ENCODE measurements at places on chromosomes 1 and 21.

- H3K36me3 ChIP-seq = no peaks in the 10 kb centered on the region
- H3K27ac ChIP-seq = no peak overlapping the region
- peak; percentile 33 for DNase-seq
- H3K4me3 ChIP-seq = no peak overlapping the region
Observed at GRCh38 chr1:59150577-59151386, 146.1 kb upstream of the FGGY start.

GRCh38 chr1:1891349-1892078, 627 bp upstream of the GNB1 start:
- DNase-seq = peak; percentile 63
- peak overlapping the region; percentile 76 for H3K27ac ChIP-seq
- H3K27me3 ChIP-seq = peaks cover 6% of the 10 kb centered on the region
- H3K36me3 ChIP-seq = peaks cover 27% of the 10 kb centered on the region

- no peak overlapping the region for H3K4me3 ChIP-seq
- H3K4me1 ChIP-seq = peaks cover 3% of the 10 kb centered on the region
- H3K36me3 ChIP-seq = no peaks in the 10 kb centered on the region
- DNase-seq = no peak
Observed at GRCh38 chr1:50106095-50106761, 2.5 kb upstream of the ELAVL4 start.

DNA sequence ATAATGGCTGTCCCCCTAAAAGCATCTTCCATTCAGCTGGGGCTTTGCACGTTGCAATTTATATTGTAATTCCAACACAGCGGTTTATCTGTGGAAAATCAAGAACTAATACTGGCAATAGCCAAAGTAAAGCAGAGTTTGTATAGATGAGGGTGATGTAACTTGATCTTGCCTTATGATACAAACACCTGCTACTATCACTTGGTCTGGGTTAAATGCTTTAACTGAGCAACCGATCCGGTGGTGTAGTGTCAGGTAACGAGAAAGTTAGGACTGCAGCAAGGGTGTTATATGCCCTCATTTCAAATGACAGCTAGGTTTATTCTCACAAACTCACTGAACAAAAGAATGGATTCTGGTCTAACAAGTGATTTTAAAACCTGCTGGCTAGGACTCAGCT, 47.3 kb upstream of the PLPPR4 start:
- H3K4me1 ChIP-seq = no peaks in the 10 kb centered on the region
- peaks cover 4% of the 10 kb centered on the region for H3K27me3 ChIP-seq
- no peak for DNase-seq
- no peaks in the 10 kb centered on the region for H3K36me3 ChIP-seq
- H3K27ac ChIP-seq = no peak overlapping the region

GRCh38 chr1:174239541-174239940, 80.2 kb downstream of the RABGAP1L start:
- no peak overlapping the region for H3K4me3 ChIP-seq
- no peaks in the 10 kb centered on the region for H3K27me3 ChIP-seq
- DNase-seq = no peak
- H3K36me3 ChIP-seq = peaks cover 28% of the 10 kb centered on the region
- H3K4me1 ChIP-seq = peaks cover 10% of the 10 kb centered on the region

DNA sequence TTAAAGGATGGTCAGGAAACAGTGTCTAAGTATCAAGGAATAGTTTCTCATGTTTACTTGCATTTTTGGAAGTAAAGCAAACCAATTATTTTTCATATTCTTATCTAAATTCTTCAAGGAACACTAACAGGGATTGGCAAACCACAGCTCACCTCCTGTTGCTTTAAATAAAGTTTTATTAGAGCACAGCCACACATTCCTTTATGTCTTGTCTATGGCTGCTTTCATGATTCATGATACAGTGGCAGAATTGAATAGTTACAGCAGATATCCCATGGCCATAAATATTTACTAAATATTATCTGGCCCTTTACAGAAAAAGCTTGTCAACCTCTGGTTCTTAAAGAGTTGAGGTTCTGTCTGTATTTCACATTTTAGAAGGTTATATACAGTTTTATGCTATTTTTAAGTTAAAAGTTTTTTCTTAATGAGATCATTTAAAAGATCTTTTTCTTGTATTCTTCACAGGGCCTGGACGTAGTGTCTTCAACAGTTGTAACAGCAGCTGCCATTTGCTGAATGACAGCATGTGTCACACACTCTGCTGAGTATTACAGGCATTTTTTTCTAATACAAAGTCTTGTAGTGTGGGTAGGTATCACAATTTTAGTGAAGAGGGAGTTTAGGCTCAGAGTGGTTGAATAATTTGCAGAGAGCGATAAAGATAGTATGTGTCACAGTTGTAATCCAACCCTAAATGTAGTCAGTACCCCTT, 2.6 kb downstream of the ZNF691 start:
- H3K4me3 ChIP-seq = no peak overlapping the region
- H3K36me3 ChIP-seq = peaks cover 37% of the 10 kb centered on the region
- H3K27me3 ChIP-seq = no peaks in the 10 kb centered on the region
- no peak for DNase-seq
- no peak overlapping the region for H3K27ac ChIP-seq

DNA sequence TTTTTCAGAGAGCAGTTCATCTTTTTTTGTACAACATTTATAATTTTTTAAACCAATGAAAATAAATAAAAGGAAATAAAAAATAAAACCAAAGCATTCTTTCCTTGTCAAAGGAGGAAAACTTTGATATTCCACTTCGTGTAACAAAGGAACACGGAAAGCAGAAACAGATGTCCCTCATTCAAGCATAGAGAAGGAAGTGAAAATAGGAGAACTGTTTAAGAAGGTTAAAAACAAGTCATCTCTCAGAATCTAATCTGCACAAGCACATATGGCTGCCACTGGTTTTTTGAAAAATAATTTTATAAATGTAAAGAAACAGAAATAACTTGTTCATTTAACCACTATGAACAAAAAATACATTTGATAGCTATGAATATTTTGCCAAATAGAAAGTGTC, 35.9 kb upstream of the ZNF644 start:
- H3K4me3 ChIP-seq = no peak overlapping the region
- peaks cover 4% of the 10 kb centered on the region for H3K27me3 ChIP-seq
- no peak overlapping the region for H3K27ac ChIP-seq
- no peak for DNase-seq

DNA sequence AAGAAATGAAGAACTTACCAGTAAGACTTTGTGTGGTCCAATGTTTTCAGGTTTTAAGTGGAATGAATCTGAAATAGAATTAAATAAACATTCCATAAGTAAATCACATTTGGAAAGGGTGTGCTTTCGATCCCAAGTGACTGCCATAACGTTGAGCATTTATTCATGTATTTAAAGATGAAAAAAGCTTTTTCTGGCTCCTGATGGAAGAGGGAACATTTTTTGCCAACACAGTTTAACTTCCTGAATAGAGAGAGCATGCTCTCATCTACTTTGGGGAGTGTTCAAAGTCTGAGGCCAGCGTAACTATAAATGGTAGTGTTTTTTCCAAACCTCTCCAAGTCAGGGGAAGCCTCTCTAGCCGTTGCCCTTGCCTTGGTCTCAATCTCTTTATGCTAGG, 55.8 kb downstream of the GNG12 start:
- no peaks in the 10 kb centered on the region for H3K36me3 ChIP-seq
- no peaks in the 10 kb centered on the region for H3K4me1 ChIP-seq
- no peak overlapping the region for H3K27ac ChIP-seq
- H3K27me3 ChIP-seq = peaks cover 13% of the 10 kb centered on the region
- DNase-seq = no peak

DNA sequence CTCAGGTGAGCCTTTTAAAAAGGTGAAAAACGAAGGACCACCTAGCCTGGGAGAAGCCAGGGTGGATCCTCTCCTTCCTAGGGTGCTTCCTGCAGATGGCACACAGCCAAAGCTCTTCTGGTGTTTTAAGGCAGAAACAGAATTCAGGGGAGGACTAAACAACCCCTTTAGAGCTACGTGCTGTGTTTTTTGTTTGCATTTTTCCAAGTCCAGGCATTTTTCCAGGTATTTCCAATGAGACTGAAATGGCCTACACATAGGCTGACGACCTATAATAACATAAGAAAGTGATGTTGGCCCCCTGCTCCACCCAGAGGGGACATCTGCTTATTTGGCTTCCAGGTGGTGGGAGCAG, 83.8 kb downstream of the CAPZB start:
- H3K36me3 ChIP-seq = peaks cover 43% of the 10 kb centered on the region
- H3K4me3 ChIP-seq = no peak overlapping the region
- no peak for DNase-seq
- no peaks in the 10 kb centered on the region for H3K27me3 ChIP-seq

GRCh38 chr1:183908079-183908478, 103.2 kb downstream of the RGL1 start:
- peaks cover 26% of the 10 kb centered on the region for H3K36me3 ChIP-seq
- H3K27ac ChIP-seq = no peak overlapping the region
- no peak overlapping the region for H3K4me3 ChIP-seq
- peaks cover 31% of the 10 kb centered on the region for H3K4me1 ChIP-seq
- no peak for DNase-seq

GRCh38 chr1:57591842-57592241, 168.0 kb upstream of the DAB1 start:
- no peak for DNase-seq
- H3K4me1 ChIP-seq = no peaks in the 10 kb centered on the region
- no peaks in the 10 kb centered on the region for H3K36me3 ChIP-seq
- no peak overlapping the region for H3K27ac ChIP-seq

GRCh38 chr1:197356723-197357533, 88.9 kb downstream of the CRB1 start:
- no peak overlapping the region for H3K27ac ChIP-seq
- H3K4me3 ChIP-seq = no peak overlapping the region
- no peaks in the 10 kb centered on the region for H3K4me1 ChIP-seq
- DNase-seq = peak; percentile 24
- H3K36me3 ChIP-seq = no peaks in the 10 kb centered on the region

GRCh38 chr21:16908077-16908476, 604.8 kb upstream of the CXADR start:
- DNase-seq = no peak
- no peaks in the 10 kb centered on the region for H3K27me3 ChIP-seq
- H3K27ac ChIP-seq = no peak overlapping the region
- no peak overlapping the region for H3K4me3 ChIP-seq
- no peaks in the 10 kb centered on the region for H3K36me3 ChIP-seq

DNA sequence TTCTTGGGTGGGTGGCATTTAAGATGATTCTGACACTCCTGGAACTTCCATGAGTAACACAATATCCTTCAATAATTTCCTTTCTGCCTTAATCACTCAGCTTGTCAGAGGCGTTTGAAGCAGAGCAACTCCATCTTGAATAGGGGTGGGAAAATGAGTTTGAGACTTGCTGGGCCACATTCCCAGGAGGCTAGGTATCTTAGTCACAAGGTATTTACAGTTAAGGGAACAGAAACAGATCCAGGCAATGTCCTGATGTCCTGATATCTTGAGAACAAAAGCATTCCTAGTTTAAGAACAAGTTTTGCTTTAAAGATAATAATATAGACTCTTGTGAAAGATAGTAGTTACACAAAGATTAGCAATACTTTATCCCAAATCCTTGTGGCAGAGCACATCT, 76.6 kb upstream of the KIAA0040 start:
- no peak overlapping the region for H3K27ac ChIP-seq
- DNase-seq = no peak
- H3K4me3 ChIP-seq = no peak overlapping the region
- H3K36me3 ChIP-seq = no peaks in the 10 kb centered on the region
- no peaks in the 10 kb centered on the region for H3K4me1 ChIP-seq
- H3K27me3 ChIP-seq = peaks cover 9% of the 10 kb centered on the region

- no peak overlapping the region for H3K4me3 ChIP-seq
- no peaks in the 10 kb centered on the region for H3K36me3 ChIP-seq
- no peak overlapping the region for H3K27ac ChIP-seq
Observed at GRCh38 chr1:84735483-84735882, 45.2 kb upstream of the SSX2IP start.

DNA sequence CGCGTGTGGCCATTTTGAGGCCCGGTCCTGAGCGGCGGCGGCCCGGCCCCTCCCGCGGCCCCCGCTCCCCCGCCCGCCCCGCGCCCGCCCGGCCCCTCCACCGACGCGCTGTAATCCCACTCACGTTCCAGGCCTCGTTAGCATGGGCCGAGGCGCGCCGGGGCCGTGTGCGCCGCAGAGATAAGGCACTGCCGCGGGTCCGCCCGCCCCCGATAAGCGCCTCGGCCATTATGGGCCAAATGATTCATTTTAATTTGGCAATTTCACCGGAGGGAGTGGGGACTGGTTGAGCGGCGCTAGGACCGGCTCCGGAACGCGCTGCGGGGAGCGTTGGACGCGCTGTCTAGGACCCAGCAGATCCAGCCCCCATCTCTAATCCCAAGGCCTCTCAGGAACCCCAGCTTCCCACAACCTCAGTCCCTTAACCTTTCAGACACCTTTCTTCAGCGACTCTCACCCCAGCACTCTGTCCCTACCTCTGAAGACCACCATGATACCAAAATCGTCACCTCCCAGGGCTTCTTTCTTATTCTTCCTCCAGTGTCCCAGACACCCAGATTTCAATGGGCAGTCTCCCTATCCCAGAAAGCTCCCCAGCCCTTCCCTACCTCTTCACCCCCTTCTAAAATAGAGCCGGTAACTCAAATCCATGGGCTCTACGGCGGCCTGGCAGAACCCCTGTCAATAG, at the start of gene TAL1:
Gene TAL1 (minus strand): TSS at position 39 of the 688 bp plus-strand sequence. CDS start 6,337 bp downstream, outside the sequence.
- DNase-seq = no peak
- H3K4me3 ChIP-seq = peak within 1 kb of the TSS; percentile 60

- H3K27ac ChIP-seq = no peak overlapping the region
- H3K4me3 ChIP-seq = no peak overlapping the region
- DNase-seq = no peak
- H3K27me3 ChIP-seq = no peaks in the 10 kb centered on the region
- H3K4me1 ChIP-seq = no peaks in the 10 kb centered on the region
Observed at GRCh38 chr1:80799457-80799856, 1001.3 kb upstream of the ADGRL2 start.

DNA sequence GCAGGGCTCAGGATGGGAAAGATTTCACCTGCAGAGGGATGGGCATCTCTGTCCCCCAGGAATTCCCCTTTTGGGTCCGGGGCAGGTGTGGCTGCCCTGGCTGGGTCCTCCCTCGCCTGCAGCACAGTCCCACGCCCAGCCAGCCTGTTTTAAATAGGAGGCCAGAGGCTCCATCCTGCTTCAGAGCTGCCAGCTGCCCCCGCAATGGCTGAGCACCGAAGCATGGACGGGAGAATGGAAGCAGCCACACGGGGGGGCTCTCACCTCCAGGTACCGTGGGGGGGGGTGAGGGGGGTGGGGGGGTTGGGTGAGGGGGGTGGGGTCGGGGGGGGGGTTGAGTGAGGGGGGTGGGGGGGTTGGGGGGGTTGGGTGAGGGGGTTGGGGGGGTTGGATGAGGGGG, 3.6 kb downstream of the SCNN1D start:
- H3K36me3 ChIP-seq = no peaks in the 10 kb centered on the region
- H3K27ac ChIP-seq = no peak overlapping the region
- H3K27me3 ChIP-seq = no peaks in the 10 kb centered on the region

DNA sequence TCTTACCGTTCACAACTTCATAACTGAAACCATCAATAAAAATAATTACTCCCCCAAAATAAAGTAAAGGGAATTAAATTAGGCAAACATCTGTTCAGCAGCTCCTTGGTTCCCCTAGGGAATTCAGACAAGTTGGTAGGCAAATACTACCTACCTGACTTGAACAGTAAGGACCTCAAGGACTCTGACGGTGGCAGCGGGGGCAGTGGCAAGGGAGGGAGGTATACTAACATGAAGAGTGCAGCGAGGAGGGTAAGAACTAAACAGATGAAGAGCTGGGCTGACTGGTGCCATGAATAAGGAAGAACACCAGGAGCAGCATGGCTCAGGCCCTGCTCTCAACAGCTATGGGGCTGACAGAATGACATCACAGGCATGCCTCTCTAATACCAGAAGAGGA, 33.1 kb downstream of the MTOR start:
- H3K27me3 ChIP-seq = no peaks in the 10 kb centered on the region
- H3K36me3 ChIP-seq = peaks cover 72% of the 10 kb centered on the region
- no peak for DNase-seq
- H3K27ac ChIP-seq = no peak overlapping the region
